Ovary (tissue), 10 donors: ENCODE measurements at places on chromosomes 3 and 15. TPM values are rescaled to one million over a fixed set of nuclear protein-coding genes. Genes with fewer than 3 reads are reported as not detected.

Gene ST3GAL6
- 16.7 TPM for total RNA-seq

Gene TRIP4
- total RNA-seq, result 20.2 TPM

- peaks cover 1% of the 10 kb centered on the region for H3K4me1 ChIP-seq
- no peak for DNase-seq
- H3K27ac ChIP-seq, result no peak overlapping the region
- H3K36me3 ChIP-seq, result no peaks in the 10 kb centered on the region
These were observed 93.7 kb downstream of the DLG1 start for GRCh38 chr3:197204736-197205135.

DNA sequence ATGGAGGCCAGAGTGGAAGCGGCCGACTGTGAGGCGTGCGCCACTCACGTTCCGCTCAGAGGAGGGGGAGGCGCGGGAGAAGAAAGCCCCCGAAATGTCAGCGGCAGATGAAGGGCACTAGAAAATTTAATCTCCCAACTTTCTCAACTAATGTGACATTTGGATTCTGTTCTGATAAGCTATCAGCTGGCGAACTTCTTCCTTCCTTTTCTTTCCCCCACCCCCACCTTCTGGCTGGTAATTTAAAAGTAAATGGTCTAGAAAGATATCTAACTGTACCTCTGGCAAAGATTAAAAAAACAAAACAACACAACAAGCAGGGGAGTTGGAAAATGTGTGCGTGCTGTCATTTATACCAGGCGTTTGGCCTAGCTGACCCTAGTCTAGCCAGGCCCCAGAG lies 26.4 kb upstream of the TMEM115 start:
- no peaks in the 10 kb centered on the region for H3K36me3 ChIP-seq
- H3K4me1 ChIP-seq, result peaks cover 6% of the 10 kb centered on the region
- no peak overlapping the region for H3K4me3 ChIP-seq
- no peak for DNase-seq
- H3K27me3 ChIP-seq, result no peaks in the 10 kb centered on the region
- no peak overlapping the region for H3K27ac ChIP-seq

Gene MST1R
- 1.1 TPM for total RNA-seq

DNA sequence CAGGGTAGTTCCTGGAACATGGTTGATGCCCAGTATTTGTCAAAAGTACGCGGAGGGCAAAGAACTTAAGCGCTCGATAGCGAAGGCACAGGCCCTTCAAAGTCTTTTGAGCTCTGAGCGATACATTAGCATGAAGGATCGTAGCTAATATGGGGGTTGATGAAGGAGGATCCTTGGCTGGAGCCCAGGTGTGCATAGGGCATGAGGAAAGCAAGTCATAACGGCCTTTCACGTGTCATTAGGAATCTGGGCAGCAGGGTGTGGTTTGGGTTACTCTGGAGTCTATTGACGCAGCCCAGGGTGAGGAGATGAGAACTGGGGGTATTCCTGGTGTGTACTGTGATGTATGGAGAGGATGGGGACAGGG lies 31.7 kb downstream of the SPINK8 start:
- H3K27me3 ChIP-seq, result no peaks in the 10 kb centered on the region
- no peaks in the 10 kb centered on the region for H3K36me3 ChIP-seq
- H3K4me1 ChIP-seq, result peaks cover 9% of the 10 kb centered on the region
- H3K27ac ChIP-seq, result peak overlapping the region; percentile 75

Gene CLDN11
- 75.6 TPM for total RNA-seq

Gene CASR
- total RNA-seq, result 0.08 TPM

DNA sequence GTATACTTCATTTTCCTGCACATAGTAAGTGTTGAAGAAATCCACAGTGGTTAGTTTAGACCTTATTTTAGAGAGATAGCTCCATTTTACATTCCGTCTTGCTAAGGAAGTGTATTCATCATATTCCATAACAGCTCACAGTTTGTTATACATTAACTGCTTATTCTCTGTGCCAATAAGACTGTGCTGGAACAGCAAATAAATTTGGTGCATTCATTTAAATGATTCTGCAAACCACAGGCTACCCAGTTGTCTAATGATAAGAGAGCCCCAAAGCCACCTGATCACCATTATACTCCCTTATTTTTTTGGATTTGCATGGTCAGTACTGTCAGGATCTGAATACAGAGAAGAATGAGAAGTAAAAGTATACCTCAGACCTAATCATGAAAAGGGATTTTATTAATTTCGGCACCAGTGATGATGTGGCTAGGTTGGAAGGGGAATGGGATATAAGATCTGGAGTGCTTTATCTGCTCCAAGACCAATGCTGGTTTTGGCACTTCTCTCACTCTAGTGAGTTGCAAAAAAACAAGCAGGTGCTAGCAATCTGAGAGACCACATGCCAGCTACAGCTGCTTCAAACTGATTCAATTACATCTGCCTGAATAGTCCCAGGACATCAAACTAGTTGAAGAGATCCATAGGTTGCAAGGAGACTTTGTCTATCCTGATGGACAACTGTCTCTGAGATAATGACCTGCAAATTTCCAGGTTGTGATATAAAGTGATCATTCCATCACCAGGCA lies 254.8 kb downstream of the ZBTB20 start:
- H3K4me3 ChIP-seq, result no peak overlapping the region
- H3K27me3 ChIP-seq, result no peaks in the 10 kb centered on the region
- DNase-seq, result no peak
- no peak overlapping the region for H3K27ac ChIP-seq
- no peaks in the 10 kb centered on the region for H3K36me3 ChIP-seq

- no peaks in the 10 kb centered on the region for H3K27me3 ChIP-seq
- DNase-seq, result no peak
- no peak overlapping the region for H3K27ac ChIP-seq
- no peaks in the 10 kb centered on the region for H3K4me1 ChIP-seq
These were observed 140.9 kb upstream of the TP63 start for GRCh38 chr3:189490337-189490736.

Gene C3orf62
- total RNA-seq, result 6.7 TPM

DNA sequence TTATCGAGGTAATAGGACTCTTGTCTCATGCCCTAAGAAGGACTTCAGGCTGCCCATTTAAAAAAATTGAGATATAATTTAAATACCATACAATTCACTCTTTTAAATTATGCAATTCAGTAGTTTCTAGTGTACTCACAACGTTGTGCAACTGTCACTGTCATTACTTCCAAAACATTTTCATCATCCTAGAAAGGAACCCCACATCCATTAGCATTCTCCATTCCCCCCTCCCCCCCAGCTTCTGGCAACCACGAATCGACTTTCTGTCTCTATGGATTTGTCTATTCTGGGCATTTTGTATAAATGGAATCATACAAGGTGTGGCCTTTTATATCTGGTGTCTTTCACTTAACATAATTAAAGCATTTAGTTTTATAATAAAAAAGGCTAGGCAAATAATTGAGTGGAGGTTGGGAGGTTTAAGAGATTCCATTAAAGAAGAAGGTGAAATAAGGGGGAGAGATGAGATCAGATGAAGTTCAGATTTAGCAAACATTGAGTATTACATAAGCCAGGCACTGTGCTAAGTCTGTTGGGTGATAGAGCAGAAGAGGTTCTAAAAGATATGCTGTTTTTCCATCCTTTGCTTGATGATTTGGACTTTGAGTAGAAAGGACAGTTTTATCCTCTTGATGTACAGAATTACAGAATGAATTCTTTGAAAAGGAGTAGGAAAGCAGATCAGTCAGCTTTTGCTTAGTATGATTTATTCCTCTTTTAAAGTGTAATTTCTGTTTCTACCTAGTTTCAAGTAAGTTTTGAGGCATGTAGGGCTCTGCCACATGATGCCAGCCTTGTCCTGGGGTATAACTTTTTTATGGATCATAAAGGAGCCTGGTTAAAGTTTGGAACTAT lies 36.3 kb downstream of the UBE2E2 start:
- H3K4me3 ChIP-seq, result no peak overlapping the region
- H3K36me3 ChIP-seq, result no peaks in the 10 kb centered on the region
- H3K4me1 ChIP-seq, result peaks cover 2% of the 10 kb centered on the region
- H3K27me3 ChIP-seq, result no peaks in the 10 kb centered on the region

Gene RARRES1
- total RNA-seq, result 50.6 TPM

Gene APOD
- total RNA-seq, result 98.7 TPM

- DNase-seq, result no peak
- no peak overlapping the region for H3K27ac ChIP-seq
- no peaks in the 10 kb centered on the region for H3K36me3 ChIP-seq
- H3K27me3 ChIP-seq, result no peaks in the 10 kb centered on the region
- H3K4me1 ChIP-seq, result no peaks in the 10 kb centered on the region
These were observed 26.4 kb upstream of the ZBED2 start for GRCh38 chr3:111621535-111621934.

DNA sequence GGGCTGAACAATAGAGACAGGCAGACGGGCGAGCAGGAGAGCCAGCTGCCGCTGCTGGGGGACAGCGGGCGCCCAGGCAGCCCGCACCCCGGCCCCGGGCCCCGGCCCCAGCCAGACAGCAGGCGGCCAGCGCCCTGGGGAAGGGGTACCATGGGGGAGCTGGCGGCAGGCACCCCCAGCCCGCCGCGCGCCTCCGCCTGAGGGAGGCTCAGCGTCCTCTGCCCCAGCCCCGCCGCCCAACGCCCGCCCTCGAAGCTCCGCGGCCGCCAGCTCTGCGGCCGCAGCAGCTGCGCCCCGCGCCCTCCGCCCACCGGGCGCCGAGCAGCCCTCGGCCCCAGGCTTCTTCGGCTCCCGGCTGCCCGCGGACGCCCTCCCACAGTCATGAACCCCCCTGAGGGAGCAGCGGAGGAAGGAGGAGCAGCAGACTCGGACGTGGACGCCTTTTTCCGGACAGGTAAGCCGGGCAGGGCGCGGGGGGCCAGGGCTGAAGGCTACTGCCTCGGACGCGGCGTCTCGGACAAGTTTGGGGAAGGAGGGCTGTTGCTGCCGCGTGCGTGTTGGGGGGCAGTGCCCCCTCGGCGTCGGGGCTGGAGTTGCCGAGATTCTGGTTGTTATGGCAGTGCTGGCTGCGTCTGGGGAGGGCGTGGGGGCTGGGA lies 41.6 kb upstream of the ROPN1 start:
- peak; percentile 32 for DNase-seq
- no peaks in the 10 kb centered on the region for H3K4me1 ChIP-seq
- H3K36me3 ChIP-seq, result no peaks in the 10 kb centered on the region
- peak within 1 kb of the TSS; percentile 70 for H3K4me3 ChIP-seq

Gene C15orf62
- 0.99 TPM for total RNA-seq

DNA sequence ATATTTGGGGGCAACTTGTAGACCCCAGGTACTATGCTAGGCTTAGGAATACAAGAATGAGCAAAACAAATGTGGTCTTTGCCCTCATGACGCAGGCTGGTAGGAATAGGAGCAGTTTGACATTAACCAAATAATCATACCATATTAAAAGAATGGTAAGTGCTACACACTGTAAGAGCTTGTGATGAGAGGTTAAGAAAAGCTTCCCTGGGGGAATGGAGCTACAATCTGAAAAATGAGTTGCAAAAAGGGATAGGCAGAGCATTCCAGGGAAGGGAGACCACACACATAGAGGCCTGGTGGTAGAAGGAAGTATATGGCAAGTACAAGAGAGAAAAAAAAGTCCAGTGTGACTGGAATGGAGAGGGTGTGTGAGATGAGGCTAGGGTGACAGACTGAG lies 37.3 kb downstream of the TMOD3 start:
- no peaks in the 10 kb centered on the region for H3K4me1 ChIP-seq
- no peak for DNase-seq
- no peaks in the 10 kb centered on the region for H3K36me3 ChIP-seq
- no peak overlapping the region for H3K27ac ChIP-seq

DNA sequence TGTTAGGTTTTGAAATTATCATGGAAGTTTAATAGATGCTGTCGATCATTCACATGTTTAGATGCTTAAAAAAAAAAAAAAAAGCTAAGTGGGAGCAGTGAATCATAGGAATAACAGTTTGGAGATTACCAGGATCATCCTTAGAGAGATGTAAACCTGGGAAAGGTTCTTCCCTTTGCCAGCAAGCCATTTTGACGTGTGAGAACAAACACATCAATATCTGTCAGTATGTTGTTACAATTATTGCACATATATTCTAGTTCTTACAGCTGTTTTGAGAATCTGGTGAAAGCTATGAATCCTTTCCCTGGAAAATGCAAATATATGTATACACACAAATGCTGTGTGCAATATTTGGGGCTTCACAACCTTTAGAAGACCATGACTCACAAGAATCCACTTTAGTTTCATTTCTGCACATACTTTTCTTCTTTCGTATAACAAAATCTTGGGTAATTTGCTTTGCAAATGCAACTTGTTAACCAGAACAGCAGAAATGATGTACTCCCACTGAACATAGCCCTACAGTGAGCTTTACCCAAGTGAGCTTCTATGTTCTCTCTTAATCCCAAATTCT lies 12.0 kb downstream of the NFKBIZ start:
- H3K36me3 ChIP-seq, result no peaks in the 10 kb centered on the region
- H3K4me3 ChIP-seq, result no peak overlapping the region
- DNase-seq, result no peak
- H3K27ac ChIP-seq, result no peak overlapping the region
- no peaks in the 10 kb centered on the region for H3K27me3 ChIP-seq
- no peaks in the 10 kb centered on the region for H3K4me1 ChIP-seq

- H3K4me3 ChIP-seq, result no peak overlapping the region
- DNase-seq, result no peak
- no peaks in the 10 kb centered on the region for H3K27me3 ChIP-seq
- no peaks in the 10 kb centered on the region for H3K36me3 ChIP-seq
- peaks cover 2% of the 10 kb centered on the region for H3K4me1 ChIP-seq
These were observed 38.4 kb downstream of the PGPEP1L start for GRCh38 chr15:98969126-98969735.

Gene FBXL22
- total RNA-seq, result 10.9 TPM

DNA sequence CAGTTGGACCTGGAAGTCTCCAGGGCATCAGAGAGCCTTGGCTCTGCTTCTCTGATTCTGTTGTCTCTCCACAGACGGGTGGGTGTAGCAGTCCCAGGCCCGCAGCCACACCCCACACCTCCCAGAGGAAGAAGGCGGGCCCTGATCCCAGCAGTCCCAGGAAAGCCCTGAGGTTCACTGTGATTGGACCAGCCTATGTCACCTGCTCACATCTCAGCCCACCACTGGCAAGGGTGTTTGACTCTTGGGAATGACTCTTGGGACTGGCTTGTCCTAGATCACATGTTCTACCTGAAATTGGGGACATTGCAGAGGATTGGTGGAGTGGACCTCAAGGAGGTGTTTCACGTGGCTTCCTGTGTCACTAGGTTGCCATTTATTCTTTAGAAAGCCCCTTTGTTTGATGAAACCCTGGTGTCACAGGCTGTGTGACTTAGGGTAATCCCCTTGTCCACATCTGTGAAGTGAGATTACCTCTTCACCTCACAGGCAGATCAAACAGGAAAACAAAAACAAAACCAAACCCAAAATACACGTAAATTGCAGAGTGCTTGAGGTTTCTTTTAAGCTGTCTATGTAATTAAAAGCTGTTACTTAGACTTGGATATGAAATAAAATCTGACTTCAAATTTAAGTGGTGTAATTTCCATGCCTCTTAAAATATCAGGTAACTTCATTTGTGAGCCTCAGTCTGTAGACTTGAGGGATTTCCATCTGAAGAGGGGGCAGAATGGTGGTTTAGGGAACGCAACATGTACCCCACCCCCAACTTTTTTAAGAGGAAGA lies 26.7 kb downstream of the FLNB start:
- no peaks in the 10 kb centered on the region for H3K27me3 ChIP-seq
- peaks cover 4% of the 10 kb centered on the region for H3K4me1 ChIP-seq
- H3K27ac ChIP-seq, result no peak overlapping the region

Gene PRRT3
- total RNA-seq, result 2.6 TPM

Gene GOLGA6A
- not detected for total RNA-seq
